ENCODE measurements at places on chromosomes 13 and 19.

GRCh38 chr19:18379803-18380747, 5.9 kb upstream of the GDF15 start:
- DNase-seq, result peak; percentile 84

GRCh38 chr13:76330761-76331160, 555.4 kb downstream of the KCTD12 start:
- DNase-seq, result no peak

- DNase-seq, result no peak
These were observed 206.7 kb upstream of the RFC3 start for GRCh38 chr13:33611121-33611805.

DNA sequence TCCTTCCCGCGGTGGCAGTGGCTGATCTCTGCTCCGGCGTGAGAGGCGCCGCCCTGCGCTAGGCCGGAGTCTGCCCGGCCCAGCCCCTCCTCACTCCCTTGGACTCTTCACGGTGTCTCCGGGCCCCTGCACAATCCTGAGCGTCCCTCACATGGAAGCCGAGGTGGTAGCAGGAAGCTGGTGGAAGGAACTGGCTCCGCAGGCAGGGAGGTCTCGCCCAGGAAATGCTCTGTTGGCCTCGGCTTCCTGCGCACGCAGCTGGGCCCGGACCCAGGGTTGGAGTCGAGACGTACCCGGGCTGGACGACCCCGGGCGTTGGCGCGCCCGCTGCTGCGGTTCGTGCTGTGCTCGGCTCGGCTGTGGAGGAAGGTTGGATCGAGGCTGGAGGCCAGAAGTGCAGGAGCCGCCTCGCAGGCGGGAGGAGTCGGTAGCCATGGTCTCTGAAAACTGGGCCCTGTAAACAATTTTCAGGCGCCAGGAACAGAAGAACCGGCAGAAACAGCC, 46.3 kb downstream of the ZNF724 start:
- DNase-seq, result no peak

DNA sequence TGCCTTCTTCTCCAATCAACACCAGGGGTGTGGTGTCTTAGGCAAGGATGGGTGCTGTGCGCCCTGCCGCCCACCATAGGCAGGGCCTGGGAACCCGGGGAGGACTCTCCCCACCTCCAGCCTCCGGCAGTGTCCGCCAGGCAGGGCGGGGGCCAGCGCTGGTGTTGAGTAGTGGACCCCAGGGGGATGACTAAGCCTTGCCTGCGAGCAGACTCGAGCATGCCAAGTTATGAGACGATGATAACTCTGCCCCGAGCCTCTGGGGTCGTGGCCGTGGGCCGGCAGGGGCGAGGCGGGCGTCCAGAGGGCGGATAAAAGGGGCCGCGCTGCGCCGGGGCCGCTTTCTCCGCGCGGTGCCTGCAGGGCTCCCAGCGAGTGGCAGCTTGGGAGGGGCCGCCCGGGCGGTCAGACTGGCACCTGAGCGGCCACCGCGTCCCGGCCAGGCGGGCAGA, at the start of gene MEDAG:
TSS of gene MEDAG (plus strand) at position 340 of the 452 bp plus-strand sequence. CDS start 245 bp downstream, outside the sequence.
- no peak for DNase-seq

GRCh38 chr13:66809485-66809884, 420.7 kb downstream of the PCDH9 start:
- no peak for DNase-seq

- no peak for DNase-seq
These were observed 3.3 kb downstream of the CSNK1G2 start for GRCh38 chr19:1944088-1944915.

DNA sequence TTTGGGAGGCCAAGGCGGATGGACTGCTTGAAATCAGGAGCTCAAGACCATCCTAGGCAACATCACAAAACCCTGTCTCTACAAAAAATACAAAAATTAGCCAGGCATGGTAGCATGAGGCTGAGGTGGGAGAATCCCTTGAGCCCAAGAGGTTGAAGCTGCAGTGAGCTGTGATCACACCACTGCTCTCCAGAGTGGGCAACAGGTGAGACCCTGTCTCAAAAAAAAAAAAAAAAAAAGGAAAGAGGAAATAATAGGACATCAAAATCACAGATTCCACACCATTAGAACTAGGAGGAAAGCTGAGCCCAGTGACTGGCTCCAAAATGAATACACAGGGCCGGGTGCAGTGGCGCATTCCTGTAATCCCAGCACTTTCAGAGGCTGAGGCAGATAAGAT, 3.2 kb upstream of the ZNF8 start:
- no peak for DNase-seq

DNA sequence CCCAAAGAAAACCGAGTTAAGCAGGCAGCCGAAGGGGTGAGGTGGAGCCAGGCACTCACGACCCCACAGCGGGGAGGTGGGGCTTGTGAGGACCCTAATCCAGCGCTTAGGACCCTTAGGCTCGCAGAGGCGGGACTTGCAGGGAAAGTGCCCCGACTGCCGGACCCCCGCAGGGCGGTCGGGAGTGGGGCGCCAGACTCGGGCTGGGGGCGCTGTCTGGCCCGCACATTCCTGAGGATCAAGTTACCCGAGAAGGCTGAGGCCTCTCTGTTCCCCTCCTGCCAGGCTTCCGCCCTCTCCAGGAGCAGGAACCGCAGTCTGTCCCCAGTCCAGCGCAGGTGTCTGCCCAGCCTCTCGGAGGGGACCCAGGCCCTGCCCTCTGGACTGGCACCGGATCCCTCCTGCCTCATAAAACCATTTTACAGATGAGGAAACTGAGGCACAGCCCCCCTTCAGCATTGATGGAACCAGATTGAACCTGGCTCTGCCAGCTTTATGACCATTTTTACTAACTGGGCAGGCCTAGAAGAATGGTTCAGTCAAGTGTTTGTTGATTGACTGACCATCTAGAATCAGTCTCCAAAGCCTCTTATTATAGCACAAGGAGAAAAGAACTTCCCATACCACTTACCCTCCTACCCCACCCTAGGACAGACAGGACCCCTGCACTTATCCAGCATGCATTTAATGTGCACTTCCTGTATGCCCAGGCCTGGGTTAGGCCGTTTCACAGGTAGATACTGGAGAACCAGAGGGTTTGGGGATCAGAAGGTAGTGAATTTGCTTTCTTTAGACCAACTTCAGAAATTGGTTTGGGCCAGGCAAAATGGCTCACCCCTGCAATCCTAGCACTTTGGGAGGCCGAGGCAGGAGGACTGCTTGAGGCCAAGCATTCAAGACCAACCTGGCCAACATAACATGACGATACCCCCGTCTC, 6.7 kb upstream of the JUND start:
- no peak for DNase-seq

GRCh38 chr19:13098277-13099072, 4.2 kb downstream of the LYL1 start:
- DNase-seq, result no peak

GRCh38 chr13:46124531-46124966, 19.7 kb upstream of the CPB2 start:
- DNase-seq, result no peak

- DNase-seq, result no peak
These were observed 30.7 kb upstream of the ZNF429 start for GRCh38 chr19:21474671-21475181.

- no peak for DNase-seq
These were observed 107.4 kb upstream of the DOCK9 start for GRCh38 chr13:99085139-99085807.

DNA sequence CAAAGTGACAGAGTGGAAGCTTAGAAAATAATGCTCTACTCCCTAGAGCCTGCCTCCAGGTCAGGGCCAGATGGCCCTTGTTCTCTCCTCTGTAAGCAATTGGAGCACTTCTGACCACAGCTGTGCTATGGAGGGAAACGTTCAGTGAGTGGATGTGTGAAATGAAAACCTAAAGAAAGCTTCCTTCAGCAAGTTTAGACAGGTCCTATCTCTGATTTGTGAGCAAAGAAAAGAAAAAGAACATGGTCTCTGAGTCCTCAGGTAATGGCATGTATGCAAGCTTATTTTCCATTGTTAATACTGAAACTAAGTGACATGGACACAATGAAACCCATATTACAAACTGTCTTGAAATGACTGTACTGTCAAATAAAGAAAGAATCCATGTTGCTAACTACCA, 1486.8 kb downstream of the EFNB2 start:
- DNase-seq, result no peak

DNA sequence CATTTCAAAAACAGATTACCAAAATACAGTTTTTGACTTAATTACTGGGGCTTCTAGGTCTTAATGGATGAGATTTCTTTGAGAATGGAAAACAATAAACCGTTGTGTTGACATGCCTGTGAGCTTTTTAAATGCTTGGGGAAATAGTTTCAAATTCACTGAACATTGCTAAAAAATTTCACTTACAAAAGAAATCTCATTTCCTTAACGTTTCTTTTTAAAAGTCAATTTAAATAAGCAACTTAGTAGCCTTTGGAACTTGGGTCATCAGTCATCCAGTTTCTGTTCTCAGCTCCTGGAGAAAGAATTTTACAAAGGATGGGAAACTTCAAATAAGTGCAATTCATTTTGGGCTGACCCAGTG, 4.4 kb downstream of the ZC3H4 start:
- no peak for DNase-seq

- DNase-seq, result peak; percentile 42
These were observed 249.6 kb downstream of the ENOX1 start for GRCh38 chr13:43537124-43537523.

- no peak for DNase-seq
These were observed 126.6 kb downstream of the HS6ST3 start for GRCh38 chr13:96216543-96216942.

GRCh38 chr13:62129000-62129551, 713.4 kb upstream of the PCDH20 start:
- DNase-seq, result no peak

- DNase-seq, result no peak
These were observed 4.8 kb downstream of the SYNGR4 start for GRCh38 chr19:48368936-48369335.

GRCh38 chr13:112746044-112746443, 56.2 kb downstream of the ATP11A start:
- no peak for DNase-seq

DNA sequence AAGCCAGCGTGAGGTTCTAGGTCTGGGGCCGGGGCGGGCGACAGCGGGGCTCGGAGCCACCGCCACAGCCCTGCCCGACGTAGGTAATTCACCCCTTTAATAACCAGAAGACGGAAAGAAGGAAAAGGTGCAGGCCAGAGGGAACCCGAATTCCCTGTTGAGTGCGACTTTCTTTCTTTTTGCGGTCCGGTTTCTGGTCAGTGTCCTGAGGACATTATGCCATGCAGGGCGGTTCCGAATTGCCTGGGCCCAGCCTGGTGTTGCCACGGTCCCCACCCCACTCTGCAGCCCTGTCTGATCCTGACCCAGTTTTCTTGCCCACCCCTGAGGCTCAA, 18.4 kb upstream of the TFDP1 start:
- no peak for DNase-seq

- DNase-seq, result no peak
These were observed 759.0 kb downstream of the SLITRK6 start for GRCh38 chr13:85040215-85040614.

DNA sequence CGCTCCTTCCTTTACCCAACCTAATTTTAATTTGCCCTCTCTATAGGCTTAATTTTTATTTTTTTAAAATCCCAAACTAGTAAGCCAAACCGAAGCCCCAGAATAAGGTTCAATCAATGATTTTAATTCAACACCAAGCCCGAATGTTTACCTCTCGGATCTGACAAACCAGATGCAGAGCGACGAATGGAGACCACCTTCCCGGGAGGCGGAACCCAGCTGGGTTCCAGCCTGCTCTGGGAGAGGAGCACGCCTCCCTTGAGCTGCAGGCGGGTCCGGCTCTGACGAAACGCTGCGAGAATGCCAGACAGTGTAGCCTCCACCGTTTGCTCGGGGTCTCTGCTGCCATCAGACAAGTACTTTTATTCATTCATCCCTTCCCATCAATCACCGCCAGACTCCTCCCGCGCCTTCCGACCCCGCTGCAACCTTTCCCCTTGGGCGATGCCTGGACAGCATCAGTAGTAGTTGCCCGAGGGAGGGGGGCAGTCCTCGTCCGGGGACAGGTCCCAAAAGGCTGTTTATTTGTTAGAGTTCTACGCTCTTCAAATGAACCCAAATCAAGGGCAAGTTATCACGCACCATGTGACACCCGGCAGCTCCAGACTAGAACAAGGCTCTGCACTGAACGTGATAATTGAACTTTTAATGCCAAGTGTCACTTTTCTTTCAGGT, 752 bp upstream of the EDNRB start:
- no peak for DNase-seq

DNA sequence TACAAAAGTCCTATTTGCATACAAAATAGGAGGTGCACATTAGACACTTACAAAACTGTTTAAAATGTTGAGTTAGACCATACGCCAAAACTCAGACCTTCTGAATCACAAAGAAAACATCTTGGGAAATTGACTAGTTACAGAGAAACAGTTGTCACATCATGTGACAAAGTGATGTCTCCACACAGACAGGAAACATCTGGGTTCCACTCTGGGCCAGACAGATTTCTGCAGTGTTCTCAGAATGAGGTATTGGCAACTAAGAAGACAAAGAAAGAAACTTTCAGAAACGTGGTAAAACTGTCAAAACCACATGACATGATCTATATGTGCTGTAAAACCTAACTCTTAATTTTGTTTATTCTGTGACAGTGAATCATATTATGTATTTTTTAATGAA, 6.7 kb downstream of the ZNF793 start:
- no peak for DNase-seq

- DNase-seq, result no peak
These were observed 154.9 kb downstream of the NUFIP1 start for GRCh38 chr13:44834404-44834803.

GRCh38 chr19:19202707-19203011, 555 bp downstream of the NR2C2AP start:
- no peak for DNase-seq

DNA sequence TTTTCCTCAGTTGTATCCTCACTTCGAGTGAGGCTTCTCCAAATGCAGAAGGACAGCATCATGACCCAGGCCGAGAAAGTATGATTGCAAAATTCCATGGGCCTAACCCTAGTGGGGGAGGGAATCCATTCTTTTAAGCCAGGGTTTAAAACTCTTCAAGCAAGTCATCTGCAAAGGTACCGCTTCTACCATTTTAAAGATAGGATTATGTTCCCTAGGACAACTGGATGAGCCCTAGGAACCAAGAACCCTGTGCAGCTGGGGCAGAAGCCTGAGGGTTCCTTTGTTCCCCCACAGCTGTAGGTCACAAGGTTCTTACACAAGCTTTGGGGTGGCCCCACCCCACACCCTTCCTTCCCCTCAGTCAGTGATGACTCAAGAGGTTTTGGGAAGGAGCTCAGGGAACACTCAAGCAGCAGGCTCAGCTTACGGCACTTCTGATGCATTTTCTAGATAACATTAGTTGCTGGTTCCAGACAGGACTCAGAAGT, 13.5 kb downstream of the ARL11 start:
- peak; percentile 59 for DNase-seq

DNA sequence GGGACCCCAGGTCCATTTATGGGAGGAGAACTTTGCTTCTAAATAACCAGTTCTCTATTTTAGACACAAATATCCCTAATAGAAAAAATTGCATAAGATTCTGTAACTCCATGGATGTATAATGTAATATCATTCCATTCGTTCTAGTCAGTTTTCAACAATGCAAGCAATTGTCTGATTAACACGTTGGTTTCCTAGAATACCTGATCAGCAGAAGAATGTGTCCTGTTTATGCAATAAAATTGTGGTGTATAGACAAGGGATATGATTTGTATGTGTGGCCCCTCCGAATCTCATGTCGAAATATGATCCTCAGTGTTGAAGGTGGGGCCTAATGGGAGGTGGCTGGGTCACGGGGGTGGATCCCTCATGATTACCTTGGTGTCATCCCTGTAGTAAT, 62.1 kb downstream of the RUBCNL start:
- no peak for DNase-seq

Data from GM04503 (cell line).